ENCODE measurements at places on chromosomes 3 and 15.

DNA sequence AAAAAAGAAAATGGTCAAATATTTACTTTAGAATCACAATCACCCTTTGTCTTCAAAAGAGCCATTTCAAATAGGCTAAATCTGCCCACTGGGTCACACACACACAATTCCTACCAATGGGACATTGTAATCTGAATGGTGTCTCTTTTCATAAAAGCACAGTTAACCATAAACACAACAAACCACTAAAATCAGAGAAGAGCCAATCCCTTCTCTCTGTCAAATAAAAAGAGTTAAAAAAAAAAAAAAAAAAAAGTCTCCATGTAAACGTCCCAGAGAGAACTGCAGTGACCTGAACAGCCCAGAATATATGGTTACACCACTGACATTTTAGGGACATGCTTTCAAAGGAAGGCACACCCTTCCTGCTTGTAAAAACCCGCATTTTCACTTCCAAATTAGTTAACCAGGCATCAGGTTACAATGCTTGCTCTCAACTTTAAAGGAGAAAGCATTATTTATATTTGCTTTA is 63.7 kb downstream of the PRICKLE2 start:
- DNase-seq: no peak

GRCh38 chr3:14548321-14548729 is 8.2 kb upstream of the GRIP2 start:
- peak; percentile 82 for DNase-seq

GRCh38 chr15:52652286-52652685 is 26.9 kb downstream of the ATOSA start:
- no peak for DNase-seq

DNA sequence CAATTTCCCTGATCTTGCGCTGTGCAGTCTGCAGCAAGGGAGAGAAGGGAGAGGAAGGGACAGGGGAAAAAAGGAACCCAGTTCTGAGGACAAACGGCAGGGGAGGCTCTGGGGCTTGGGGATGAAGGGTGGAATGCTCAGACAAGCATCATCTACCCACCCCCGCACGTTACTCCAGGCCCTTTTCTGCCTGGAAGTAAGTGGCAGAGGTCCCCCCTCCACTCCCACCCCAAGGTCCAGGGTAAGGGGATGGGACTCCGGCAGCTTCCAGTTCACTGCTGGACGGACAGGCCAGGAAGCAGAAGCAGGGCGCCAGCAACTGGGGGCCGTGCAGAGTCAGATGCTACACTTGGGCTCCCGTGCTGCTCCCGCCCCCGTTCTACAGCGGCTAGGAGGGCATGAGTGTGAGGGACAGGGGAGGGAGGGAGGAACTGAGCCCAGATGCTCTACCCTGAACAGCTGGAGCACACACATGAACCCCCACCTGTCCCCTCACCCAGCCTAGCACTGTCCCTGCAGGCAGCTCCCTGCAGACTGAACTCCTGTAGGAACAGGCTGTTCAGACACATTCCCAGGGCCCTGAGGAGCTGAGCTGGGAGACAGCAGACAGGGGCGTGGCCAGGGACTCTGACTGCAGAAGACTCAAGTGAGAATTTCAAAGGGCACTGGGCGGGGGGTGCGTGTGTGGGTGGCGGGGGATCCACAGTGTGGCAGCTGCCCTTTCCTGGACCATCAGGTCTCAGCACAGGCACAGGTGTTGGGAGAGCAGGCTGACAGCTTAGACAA is 59.7 kb downstream of the SENP2 start:
- DNase-seq: no peak

GRCh38 chr15:88450125-88450798 is 16.9 kb downstream of the MRPL46 start:
- peak; percentile 71 for DNase-seq

DNA sequence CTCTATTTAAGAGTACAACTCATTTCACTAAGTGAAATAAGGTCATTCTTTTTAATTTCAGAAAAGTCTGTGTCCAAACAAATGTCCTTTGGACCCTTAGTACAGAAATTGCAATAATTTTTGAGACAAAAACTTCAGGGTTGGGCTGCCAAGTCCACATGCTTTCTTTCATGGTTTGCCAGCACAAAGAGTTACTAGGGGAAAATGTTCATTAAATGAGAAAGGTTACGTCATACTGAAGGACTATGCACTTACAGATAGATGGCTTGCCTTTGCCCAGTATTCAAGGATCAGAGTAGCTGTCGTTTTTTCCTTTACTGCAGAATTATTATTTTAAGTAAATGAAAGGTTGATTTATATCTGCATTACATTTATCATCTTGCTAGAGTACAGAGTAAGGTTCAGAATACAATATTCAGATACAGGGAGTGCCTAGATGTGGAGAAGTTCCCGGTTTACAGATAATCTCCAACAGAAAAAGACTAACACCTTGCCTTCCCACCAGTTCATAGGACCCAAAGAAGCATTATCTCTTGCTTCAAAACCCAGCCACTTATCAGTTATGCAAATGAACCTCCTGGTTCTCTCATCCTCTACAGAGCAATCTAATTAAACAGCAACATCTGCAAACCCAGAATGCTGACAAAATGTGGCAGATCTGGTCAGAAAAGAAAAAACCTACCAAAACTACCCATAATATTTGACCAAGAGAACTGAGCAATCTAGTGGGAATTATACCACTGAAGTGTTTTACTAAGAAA is 179.3 kb downstream of the FRMD5 start:
- no peak for DNase-seq

- DNase-seq: no peak
These were observed 52.5 kb downstream of the RAB11A start for GRCh38 chr15:65921780-65922179.

DNA sequence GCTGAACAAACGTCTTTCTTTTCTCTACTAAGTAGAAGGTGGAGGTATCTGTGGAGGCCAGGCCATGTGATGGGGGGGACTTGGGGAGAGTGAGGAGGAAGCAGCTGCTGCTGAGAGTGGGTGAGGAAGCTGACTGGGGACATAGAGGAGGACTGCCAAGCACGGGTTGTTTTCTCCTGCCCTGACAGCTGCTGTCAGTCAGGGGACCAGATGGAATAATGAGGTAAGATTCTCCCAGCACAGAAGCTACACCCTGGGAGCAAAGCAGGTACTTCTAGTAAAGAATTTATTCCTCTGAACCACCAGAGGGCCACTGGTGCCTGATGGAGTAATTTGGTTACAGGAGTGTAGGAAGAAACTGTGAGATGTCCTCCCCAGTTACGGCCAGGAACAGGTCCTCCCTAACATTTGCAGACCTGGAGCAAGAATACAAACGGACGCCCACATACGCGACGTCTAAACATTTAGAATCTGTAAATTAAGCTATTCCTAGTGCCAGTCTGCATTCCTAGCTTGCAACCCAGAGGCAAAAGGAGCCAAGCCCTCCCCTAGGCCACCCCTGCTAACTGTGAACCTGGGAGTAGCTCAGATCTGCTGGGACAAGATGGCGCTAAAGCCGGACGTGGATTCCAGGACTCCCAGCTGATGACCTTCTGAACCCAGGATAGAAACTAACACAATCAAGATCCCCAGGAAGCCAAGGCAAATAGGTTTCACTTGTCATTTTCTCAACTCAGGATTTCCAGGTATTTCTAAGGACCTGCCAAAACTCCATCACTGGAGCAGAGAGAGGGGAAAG is 14.8 kb downstream of the CRYGS start:
- no peak for DNase-seq

DNA sequence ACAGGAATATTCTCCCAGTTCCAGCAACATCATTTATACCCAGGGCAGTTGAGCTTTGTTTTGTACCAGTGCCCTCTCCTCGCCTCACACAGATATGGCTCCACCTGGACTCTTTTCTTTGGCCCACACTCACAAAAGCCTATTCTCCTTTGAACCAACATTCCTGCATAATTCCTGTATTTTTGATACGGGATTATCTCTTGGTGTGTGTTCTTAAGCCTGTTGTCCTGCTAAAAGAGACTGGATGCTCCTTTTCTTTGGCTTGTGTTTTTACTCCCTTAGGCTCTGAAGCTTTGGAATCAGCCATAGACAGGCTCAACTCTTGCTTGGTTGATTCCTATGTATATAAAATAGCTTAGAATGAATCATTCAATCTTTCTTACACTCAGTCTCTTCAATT is 305.4 kb upstream of the SATB1 start:
- no peak for DNase-seq

GRCh38 chr3:15794842-15795650 is 2.7 kb downstream of the ANKRD28 start:
- no peak for DNase-seq

- DNase-seq: no peak
These were observed 857.7 kb downstream of the OTOL1 start for GRCh38 chr3:162354356-162354755.

DNA sequence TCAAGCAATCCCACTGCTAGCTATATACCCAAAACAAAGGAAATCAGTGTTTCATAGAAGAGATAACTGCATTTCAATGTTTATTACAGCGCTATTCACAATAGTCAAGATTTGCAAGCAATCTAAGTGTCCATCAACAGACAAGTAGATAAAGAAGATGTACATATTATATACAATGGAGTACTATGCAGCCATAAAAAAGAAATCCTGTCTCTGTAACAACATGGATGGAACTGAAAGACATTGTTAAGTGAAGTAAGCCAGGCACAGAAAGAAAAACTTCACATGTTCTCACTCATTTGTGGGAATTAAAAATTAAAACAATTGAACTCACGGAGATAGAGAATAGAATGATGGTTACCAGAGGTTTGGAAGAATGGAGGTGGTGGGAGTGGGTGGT is 89.2 kb downstream of the LSAMP start:
- no peak for DNase-seq

DNA sequence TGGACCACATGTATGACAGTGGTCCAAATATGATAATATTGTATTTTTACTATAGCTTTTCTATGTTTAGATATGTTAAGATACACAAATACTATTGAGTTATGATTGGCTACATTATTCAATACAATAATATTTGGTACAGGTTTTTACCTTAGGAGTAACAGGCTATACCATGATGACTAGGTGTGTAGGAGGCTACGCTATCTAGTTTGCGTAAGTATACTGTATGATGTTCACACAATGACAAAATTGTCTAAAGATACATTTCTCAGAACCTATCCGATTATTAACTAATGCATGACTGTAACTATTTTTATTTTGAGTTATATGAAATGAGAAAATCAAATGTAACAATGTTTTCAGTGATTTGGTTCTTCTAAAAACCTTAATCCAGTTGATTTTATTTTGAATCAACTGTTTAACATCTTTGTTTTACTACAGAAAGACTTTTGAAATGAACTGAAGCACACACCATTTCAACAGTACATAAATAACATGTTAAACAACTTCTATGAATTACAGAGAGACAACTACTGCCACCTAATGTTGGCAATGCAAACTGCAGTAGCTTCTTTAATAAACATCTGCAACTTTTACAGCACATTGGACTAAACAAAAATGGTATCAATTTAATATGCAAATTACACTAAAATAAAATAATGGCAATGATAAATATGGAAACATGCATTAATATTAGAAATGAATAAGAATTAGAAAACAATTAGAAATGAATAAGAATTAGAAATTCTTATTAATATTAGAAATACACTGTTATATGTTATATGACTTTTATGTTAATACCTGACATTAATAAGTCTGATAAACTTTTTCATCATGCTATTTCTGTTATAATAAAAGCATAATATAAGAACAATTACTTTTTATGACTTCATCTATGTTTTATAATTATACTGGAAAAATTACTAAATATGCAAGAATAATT is 255.7 kb downstream of the MBNL1 start:
- no peak for DNase-seq

DNA sequence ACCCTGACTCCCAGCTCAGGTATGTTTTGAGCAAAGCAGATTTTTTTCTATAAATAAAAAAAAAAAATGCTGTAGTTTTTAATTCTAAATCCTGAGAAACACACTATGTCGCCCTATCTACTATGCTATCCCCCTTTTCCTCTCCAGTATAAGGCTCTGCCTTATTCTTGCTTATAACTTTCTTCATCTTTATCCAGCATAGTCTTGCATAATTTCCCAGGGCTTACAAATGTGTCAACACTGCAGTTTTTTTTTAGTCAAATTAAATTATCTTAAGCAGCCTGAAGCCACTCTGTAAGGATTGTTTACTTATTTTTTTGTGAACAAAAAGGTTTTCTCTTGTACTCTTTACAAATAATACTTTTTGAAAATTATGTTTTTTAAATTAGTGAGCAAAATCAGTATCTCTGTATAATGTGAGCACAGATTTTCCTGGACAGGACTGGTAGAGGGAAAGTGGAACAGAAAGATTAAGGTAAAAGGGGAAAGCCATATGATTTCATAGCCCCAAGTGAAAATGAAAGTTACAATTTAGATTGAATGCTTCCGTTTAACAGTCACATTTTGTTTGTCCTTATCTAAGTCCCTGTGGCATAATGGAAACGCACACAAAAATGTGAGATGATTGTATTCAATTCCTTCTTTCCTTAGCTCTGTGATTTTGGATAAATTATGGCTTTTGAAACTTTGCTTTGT is 5.6 kb upstream of the PYDC2 start:
- no peak for DNase-seq

- DNase-seq: peak; percentile 54
These were observed 50.3 kb downstream of the SHQ1 start for GRCh38 chr3:72797773-72798543.

DNA sequence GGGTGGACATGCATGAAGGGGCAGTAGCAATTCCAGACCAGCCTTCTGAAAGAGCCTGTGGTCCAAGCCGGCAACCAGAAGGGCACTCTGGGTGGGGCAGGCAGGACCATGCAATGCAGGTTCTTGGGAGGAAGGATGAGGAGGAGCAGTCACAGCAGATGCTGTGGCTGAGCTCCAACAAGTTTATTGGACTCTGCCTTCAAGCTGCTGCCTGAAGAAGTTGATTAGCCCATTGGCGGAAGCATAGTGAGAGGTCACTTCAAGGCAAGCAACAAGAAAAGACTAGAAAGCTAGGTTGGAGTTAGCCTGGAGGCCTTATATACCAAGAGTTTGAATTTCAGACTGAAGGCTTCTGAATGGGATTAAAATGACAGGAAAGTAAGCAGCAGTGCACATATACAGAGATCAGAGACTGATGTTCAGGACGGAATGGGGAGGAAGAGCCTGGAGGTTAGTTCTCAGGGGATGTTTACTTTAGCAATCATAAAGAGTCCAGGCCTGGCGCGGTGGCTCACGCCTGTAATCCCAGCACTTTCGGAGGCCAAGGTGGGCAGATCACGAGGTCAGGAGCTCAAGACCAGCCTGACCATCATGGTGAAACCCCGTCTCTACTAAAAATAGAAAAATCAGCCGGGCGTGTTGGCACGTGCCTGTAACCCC is 39.9 kb downstream of the SFMBT1 start:
- DNase-seq: no peak

GRCh38 chr3:157999246-157999645 is 107.0 kb downstream of the SHOX2 start:
- DNase-seq: no peak
